T-helper 1 cell (primary cell): ENCODE measurements at places on chromosomes 2 and 18.

GRCh38 chr2:37181726-37182684, 6.5 kb downstream of the SULT6B1 start:
- no peak for DNase-seq

DNA sequence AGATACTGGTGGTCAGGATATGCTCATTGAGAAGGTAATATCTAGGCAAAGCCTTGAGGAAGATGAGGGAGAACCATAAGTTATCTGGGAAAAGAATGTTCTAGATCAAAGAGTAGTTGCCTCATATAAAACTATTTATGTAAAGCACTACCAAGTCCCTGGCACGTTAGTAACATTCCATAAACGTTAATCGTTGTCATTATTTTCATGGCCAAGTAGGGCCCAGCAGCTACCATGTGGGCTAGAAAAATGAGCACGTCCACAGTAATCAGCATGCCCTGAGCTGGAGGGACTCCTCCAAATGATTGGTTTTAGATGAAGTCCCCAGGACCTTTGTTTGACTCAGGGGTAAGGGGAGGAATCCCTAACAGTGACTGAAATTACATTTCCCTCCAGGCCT, 32.7 kb upstream of the AFTPH start:
- no peak for DNase-seq

- DNase-seq, result no peak
These were observed 14.5 kb upstream of the DARS1 start for GRCh38 chr2:135999899-136000298.

GRCh38 chr2:88824951-88825350, 133.5 kb downstream of the RPIA start:
- no peak for DNase-seq

- no peak for DNase-seq
These were observed 7.4 kb upstream of the CCNYL1 start for GRCh38 chr2:207704078-207704477.

DNA sequence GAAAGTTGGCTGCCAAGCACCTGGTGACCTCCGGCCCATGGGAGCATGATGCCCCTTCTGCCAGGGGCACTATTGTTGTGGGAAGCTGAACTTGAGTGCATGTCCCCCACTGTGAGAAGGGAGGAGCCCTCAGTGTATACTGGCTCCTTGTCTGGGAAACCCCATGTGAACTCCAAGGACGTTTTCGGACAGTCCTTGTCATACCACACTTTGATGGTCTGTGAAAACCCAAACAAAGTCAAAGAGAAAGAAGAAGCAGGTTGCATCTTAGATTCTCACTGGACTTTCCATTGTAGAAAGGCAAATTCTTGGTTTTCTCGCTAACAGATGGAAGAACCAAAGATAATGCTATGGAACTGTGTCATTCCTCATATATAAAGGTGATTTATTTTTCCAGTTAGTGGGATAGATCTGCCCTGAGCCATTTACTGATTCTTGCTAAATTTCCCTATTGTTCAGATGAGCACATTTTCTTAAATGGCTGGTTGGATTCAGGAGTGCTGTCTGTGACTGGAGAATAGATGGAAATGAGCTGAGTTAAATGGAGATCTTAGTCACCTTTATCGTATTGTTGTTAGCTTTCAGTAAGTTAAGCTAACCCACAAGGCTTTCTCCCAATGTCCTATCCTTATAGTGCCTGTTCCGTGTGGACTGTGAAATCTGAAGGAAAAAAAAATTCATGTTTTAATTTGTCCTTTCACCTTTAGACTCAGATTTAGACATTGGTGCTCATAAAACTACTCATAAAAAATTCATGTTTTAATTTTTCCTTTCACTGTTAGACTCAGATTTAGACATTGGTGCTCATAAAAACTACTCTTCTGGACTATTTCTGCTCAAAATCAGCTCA, 166.6 kb downstream of the ACTR3 start:
- no peak for DNase-seq

GRCh38 chr2:97708608-97709007, 4.8 kb upstream of the ZAP70 start:
- DNase-seq, result no peak

DNA sequence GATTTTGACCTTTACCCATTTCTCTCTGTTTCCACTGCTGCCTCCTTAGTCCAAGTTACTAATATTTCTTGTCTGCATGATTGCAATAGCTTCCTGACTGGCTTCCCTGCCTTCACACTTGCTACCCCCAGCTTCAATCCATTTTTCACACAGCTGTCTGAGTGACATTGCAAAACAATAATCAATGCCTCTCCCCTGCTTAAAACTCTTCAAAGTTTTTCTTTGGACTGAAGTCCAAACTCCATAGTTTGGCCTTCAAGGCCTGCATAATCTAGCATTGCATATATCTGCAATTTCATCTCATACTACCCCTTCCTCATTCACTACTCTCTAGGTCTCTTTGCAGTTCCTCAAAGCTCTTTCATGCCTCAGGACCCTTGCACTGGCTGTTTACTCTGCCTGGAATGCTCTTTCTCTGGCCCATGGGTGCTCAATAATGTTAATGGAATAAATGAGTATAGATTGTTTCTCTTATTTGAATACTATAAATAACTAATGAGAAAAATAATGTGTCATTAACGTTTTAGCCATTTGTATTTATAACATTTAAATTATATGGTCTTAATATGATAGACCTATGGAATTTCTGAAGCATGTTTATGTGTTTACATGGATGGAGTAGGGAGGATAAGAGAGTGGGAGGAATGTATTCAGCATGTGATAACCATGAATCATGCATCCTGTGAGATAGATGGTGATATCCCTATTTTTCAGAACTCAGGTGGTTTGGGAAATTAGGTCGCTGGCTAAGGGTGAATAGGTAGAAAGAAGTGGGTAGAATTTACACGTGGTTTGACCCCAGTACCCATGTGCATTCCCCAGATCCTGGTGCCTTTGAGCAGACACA, 5.7 kb upstream of the TMEM178A start:
- no peak for DNase-seq

DNA sequence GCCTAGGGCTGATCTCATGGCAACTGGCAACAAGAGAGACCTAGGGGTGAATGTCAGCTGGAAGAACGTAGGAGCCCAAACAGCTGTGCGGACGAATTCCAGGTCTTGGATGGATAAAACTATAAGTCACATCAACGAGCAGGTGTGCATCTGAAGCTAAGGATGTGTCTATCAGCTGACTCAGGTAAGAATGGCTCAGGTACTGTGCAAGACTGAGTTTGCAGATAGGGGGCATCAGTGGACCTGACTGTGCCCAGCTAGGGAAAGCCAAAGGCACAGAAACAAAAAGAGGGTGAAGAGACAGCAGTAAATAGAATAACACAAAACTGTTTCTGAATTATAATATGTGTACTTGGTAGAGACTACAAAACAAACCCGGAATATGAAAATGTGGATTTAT, 357.3 kb downstream of the ZEB2 start:
- peak; percentile 50 for DNase-seq

- DNase-seq, result no peak
These were observed 3.6 kb downstream of the LDLRAD4 start for GRCh38 chr18:13221869-13222855.

DNA sequence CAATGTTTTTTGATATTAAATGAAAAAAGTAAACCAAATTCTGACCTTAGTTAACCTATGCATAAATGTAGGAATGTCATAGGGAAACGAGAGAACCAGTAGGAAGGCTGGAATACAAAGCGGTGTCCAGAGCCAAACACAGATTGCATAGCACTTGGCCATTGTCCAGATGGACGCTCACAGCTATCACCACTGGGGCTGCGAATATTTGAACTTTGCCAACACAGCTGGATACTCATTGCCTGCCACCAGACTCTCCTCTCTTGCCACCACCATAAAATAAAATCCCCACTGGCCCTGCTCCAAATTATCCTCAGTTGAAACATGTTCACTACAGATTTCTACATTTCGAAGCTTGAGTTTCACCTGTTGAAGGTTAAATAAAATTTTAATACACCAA, 159.3 kb upstream of the GULP1 start:
- no peak for DNase-seq

- DNase-seq, result no peak
These were observed 386.2 kb downstream of the PTH2R start for GRCh38 chr2:208792766-208793165.

- DNase-seq, result no peak
These were observed 96.7 kb downstream of the TMEM163 start for GRCh38 chr2:134621939-134622705.

- no peak for DNase-seq
These were observed 121.4 kb downstream of the ASXL3 start for GRCh38 chr18:33699372-33699771.

DNA sequence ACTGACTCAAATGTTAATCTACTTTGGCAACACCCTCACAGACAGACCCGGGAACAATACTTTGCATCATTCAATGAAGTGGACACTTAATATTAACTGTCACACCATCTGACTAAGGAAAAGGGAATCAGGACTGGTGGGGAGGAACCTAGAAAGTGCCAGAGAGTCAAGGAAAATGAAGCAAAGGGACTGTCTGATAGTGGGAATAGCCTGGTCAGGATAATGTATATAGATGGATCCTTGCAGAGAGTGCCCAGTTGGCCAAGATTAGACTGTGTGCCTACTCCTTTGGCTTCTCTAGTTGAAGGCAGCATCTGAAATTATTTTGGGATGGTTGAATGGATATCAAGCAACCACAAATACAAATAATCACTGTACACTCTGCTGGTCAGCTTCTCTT, 45.2 kb downstream of the ARL6IP6 start:
- no peak for DNase-seq

DNA sequence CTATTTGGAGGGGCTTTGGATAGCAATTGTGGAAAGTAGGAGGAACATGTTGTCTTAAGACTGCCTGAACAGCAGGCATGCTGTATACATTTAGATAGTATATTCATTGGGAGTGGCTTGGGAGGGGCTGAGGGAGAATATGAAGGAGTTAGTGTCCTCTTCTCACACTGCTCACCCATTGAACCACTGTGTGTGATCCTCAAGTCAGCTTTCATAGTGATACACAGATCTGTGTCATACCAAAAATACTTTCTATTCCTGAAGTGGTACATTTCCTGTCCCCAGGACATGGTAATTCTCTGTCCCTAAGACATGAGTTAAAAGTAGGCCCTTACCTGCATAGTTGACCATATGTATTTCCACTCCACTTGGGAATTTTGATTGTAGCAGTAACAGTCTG, 9.6 kb downstream of the NEMP2 start:
- DNase-seq, result no peak
